Smooth muscle cell of bladder (primary cell): ENCODE measurements at places on chromosomes 6 and 20. TPM values are rescaled to one million over a fixed set of nuclear protein-coding genes. Genes with fewer than 3 reads are reported as not detected.

MOCS1 gene
- 8.0 and 10.4 TPM in 2 replicates for total RNA-seq

SPATA25 gene
- 1.3 and 1.9 TPM in 2 replicates for total RNA-seq

CST5 gene
- not detected in 2 replicates for total RNA-seq

KIFC1 gene
- 1.3 and 1.4 TPM in 2 replicates for total RNA-seq

FAM209B gene
- total RNA-seq, result not detected in 2 replicates

INSM1 gene
- total RNA-seq, result not detected in 2 replicates

GTSF1L gene
- not detected in 2 replicates for total RNA-seq

HAO1 gene
- total RNA-seq, result not detected in 2 replicates
